ENCODE measurements at places on chromosomes 12 and 14. TPM values are rescaled to one million over a fixed set of nuclear protein-coding genes. Genes with fewer than 3 reads are reported as not detected.

Gene TSHR
- not detected for total RNA-seq

Gene RHEBL1
- total RNA-seq, result 0.97 TPM

Gene ACYP1
- total RNA-seq, result 15.4 TPM

GRCh38 chr12:120498870-120499515, 3.1 kb downstream of the DYNLL1 start:
- no peaks in the 10 kb centered on the region for H3K27me3 ChIP-seq
- H3K4me3 ChIP-seq, result no peak overlapping the region
- peaks cover 27% of the 10 kb centered on the region for H3K36me3 ChIP-seq
- no peak overlapping the region for H3K27ac ChIP-seq
- peaks cover 18% of the 10 kb centered on the region for H3K4me1 ChIP-seq

DNA sequence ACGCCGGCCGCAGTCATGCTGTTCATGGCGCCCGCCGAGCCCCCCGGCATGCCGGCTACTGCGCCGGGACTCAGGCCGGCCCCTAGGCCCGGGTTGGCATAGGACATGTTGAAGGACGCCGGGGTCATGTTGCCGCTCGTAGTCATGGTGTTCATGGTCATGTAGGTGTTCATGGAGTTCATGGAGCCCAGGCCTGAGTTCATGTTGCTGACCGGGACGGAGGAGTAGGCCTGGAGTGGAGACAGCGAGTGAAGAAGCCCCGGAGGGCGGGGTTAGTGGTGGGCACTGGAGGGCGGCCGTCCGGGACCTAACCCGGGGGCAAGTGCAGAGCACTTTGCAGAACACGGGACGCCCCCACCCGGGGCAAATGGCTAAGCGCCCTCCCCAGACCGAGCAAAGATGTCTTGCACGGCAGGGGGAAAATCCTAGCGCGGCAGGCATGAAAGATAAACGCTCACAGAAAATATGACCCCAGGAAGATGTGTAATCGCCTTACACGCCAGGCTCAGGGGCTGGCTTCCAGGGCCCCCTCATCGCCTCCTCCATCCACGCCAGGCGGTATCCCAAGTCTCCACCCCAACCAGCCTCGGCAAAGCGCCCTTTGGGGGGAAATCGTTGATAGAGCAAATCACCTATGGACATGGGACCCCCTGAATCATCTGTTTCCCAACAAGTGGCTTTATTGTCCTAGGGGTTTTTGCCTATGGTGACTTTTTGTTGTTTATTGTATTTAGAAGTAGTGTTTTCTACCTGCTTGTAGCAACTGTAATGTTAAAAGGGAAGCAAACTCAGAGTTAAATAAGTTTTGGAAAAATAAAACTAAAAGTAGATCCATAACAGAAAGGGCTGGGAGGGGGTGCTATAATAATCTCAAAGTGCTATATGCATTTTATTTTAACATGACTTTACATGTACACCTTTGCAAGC, 2.3 kb downstream of the FOXA1 start:
- H3K27me3 ChIP-seq, result peaks cover 61% of the 10 kb centered on the region
- no peaks in the 10 kb centered on the region for H3K36me3 ChIP-seq
- peak overlapping the region; percentile 71 for H3K27ac ChIP-seq
- H3K4me1 ChIP-seq, result peaks cover 48% of the 10 kb centered on the region
